ENCODE measurements at places on chromosomes 11 and 22.

GRCh38 chr11:119480380-119481020, 57.5 kb upstream of the THY1 start:
- DNase-seq, result no peak

DNA sequence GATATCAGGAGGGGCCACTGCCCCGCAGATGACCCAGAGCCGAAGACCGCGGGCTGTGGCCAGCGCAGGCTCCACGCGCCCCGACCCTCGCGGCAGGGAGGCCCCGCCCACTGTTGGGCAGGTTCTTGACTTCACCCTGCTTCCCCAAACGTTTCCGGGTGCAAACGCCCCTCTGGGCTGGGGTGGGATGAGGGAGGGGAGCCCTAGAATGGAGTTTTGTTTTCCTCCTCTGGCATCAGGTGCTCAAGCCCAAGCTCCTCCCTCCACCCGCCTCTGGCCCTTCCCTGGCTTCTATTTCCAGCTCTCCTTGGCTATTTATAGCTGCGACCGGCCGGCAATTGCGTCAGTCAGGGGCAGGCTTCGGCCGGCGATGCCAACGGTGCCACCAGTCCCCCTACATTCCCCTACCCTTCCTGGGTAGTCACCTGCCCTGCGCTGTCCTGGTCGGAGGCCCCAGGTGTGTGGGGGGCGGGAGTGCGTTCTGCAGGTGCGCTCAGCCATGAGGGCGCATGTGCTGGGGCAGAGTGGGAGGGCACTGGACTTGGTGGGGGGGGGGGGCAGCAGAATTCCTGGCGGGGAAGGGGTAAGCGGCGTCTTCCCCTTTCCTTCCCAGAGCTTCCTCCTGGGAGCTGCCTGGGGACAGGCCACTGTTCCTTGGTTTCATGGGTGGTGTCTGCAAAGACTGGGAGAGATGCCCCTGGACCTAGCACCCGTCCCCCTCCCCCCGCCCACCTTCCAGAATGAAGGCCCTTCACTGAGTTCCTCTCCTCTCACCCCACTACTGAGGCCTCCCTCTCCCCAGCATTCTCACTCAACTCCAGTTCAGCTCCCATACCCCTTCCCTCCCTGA, 23.6 kb downstream of the DUSP8 start:
- no peak for DNase-seq

DNA sequence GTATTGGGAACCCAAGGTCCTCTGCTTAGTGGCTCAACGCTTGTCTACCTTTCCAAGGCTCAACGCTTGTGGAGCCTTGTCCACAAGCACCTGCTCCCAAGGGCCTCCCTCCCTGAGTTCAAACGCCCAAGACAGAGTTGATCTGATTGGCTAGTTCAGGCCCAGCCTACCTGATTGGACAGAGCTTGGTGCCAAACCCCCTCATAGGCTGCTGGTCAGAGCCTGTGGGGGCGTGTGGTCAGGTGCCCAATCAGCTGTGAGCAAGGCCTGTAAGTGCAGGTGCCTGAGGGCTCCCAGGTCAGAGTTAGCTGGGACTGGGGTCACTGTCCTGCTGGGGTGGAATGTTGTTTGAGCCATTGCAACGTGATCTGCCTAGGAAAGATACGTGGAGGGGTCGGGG, 16.9 kb upstream of the TMPRSS6 start:
- no peak for DNase-seq

DNA sequence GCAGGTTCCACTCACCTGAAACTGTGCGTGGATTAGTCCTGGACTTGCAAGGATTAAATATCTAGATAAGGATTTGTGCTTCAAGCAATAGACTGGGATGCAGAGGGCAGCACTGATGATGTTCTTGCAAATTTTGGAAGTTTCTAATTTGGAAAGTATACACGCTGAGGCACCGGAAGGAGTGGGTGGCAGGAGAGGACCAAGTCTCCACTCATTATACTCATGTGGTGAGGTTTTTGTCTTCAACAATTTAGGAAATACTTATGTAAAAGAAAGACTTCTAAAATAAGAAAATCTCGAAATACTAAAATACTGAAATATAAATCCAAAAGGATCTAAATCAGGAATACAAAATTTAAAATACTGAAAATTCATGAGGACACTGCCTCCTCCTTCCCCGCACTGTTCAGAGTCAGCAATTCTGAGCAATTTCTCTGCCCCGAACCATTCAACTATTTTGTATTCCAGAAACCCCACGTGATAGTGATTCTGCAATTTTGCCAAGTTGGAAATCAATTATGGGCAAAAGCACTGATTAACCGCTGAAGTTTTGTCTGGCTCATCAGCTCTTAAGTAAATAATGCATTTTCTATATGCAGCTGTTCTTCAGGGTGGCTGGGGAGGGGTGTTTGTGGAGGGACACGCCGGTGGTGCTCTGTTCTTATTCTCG, 47.0 kb upstream of the CLMP start:
- DNase-seq, result no peak

DNA sequence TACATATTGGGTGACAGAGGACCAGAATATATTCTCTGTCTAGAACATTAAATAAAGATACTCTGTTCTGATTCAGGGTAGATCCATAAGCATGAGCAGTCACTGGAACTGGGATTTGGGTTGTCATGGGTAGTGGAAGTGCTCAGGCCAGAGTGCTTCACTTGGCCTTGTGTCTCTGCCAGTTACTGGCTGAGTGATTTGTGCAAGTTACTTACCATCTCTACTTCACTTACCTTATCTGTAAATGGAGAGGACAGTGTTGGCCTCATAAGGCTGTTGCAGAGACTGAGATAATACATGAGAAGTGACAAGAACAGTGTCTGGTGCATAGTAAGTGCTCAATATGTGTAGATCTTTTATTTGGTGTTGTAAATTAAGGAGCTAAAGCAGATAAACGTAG, 17.6 kb downstream of the ATXN10 start:
- DNase-seq, result no peak

GRCh38 chr11:88575916-88576315, 238.4 kb upstream of the CTSC start:
- DNase-seq, result no peak

DNA sequence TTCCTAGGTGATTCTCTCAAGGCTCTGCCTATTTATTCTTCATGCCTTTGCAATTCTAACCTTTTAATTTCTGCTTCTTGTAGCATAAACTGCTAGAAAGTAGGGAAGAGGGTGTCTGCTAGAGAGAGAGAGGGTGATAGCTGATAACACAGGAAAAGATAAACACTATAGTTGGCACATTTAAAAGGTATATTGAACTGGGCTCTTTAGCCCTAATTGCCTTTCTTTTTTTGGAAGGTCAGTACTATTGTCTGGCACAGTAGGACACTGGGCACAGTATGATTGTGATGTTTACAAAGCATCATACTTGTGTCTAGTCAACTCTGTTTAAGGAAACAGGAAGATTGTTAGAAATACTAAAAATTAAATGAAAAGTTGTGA, 33.3 kb downstream of the TEAD1 start:
- DNase-seq, result no peak

GRCh38 chr22:20563466-20563906, 56.1 kb downstream of the MED15 start:
- DNase-seq, result no peak

DNA sequence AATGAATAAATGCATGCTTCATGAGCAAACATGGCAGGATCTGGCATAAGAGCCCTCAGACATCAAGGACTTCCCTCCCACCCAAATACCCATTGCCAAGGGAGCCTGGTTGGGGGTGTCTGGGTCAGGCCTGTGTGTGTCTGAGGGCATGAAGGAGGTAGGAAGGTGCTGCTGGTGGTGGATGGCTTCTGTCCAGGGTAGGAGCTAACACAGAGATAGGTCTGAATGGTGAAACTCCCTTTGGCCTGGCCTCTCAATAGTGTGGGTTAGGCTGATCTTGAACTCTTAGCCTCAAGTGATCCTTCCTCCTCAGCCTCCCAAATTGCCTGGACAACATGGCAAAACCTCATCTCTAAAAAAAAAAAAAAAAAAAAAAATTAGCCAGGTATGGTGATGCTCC, 2.8 kb downstream of the AMPD3 start:
- no peak for DNase-seq

GRCh38 chr11:129861702-129862522, 33.5 kb downstream of the NFRKB start:
- no peak for DNase-seq

- no peak for DNase-seq
Measured at GRCh38 chr22:19664951-19665783, 49.1 kb upstream of the SEPTIN5 start.

GRCh38 chr22:38314051-38314932, 2.9 kb downstream of the CSNK1E start:
- DNase-seq, result no peak

DNA sequence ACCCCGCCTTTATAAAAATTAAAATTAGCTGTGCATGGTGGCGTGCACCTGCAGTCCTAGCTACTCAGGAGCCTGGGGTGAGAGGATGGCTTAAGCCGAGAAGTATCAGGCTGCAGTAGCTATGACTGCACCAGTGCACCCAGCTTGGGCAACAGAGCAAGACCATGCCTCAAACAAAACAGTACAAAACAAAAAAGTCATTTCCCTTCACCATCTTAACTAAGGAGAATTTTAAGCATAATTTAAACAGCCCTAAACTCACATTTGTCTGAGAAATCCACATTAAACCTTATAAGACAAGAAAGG, 23.3 kb upstream of the TFIP11 start:
- no peak for DNase-seq

GRCh38 chr11:46520971-46521745, 72.7 kb downstream of the AMBRA1 start:
- DNase-seq, result no peak

DNA sequence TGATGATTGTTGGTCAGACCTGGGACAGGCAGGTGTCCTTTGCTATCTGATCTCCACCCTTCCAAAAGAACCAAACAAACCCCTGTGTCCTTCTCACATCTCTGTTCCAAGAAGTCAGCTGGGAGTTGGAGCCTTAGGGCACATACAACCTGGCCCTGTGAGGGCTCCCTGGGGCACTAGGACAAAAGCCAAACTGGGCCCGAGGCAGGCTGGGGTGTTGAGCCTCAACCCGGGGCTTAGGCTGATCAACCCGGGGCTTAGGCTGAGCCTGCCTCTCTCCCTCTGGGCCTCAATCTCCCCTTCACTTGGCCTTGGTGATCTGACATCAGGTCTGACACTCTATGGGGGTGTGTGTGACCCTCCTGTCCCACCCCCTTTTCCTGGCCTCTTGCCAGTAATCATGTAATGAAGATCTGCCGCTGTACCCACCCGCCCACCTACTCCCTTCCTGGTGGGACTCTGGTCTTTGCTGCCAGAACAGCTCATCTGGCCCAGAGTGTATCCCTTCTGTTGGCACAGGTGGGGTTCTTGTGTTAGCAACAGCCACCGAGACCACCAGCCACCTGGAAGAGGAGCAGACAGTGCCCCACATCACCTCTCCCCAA, 22.8 kb upstream of the UVRAG start:
- DNase-seq, result no peak

DNA sequence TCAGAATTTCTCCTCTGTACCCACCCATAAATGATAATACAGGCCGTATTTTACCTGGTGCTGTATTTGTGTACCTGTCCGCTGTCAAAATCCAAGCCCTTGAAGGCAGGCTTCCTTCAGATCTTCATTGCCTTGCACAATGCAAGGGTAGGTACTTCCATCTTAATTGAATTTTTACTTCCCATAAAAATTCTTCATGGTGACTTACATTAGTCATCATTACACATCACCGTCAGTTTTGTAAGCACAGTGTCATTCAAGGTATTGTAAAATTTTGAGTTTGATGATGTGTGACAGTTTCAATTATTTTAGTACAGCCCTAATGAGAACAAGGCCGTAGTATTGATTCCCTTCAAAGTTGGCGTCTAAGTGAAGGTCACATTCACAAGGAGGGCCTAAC, 770 bp upstream of the TSG101 start:
- DNase-seq, result no peak

DNA sequence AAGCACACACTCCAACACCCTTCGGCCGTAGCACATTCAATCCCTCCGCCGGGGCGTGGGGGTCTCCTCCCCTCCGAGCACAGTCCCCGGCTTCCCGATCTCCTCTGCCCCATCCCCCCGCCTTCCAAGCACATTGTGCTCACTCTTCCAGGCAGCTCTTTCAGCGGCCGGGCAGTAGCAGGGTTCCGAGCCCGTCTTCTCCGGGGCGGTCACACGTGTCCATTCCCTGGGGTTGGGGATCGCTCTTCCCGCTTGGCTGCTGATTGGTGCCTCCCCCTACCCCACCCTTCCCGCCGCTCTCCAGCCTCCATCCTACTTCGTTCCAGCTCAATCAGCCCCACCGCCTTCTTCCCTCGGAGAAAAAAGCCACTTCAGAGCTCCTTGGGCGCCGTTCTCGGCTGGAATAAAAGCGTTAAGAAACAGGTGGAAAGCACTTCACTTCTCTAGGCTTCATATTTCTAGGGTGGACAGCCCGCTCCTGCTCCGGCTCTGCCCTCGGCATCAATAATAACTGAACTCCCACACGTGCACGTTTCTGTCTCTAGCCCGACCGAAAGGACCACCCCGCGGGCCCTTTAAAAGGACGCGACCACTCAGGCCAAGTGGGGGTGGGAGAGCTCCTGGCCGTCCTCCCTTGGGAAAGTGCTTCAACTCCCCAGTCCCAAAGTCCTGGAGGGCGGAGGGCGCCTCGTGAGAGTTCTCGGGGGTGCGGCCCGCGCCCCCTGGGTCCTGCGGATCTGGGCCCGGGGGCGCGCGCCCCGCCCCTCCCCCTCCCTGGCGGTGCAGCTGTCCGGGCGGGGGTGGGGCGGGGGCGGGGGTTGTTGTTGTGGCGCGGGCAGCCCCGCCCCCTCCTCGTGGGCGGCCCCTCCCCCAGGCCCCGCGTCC, 464 bp upstream of the CECR2 start:
- peak; percentile 35 for DNase-seq

DNA sequence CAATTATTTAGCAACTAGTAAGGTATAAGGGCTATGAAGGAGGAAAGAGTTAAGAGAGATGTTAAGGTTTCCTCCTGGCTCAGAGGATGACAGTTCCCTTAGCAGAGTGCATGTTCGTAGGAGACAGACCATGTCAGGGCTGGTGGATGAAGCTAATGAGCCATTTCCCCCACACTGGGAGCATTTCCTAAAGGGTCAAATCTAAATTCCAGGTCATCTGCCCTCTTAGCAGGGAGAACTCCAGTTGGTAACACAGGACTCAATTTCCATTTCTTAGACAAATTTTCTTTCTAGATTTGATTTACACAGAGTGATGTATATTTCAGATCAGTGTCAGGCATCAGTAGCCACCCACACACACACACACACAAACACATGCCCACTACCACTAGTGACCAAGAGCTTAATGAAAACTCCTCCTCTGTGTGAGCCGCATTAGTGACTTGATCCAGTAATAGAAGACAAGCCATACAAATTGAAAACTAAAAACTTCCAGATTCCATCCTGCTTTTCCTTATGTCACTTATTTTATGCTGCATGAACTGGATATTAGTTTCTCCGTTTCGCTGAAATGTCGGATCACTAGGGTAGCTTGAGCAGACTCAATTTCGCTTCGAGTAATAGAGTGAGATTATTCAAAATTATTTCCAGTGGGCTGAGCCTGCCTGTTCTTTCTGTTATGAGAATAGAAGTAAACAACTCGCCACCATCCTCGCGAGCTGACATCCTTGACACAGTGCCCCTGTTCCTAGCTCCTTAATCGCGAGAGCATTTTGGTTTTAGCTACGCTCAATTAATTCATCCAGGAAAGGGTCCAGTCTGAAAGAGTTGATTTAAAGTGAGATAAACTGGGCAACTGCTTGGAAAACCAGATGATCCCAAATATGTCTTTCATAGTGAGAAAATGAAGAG, 582.6 kb downstream of the SOX6 start:
- DNase-seq, result no peak

Data from NCI-H1694 treated with DMSO at 0.1 percent for 48 hours (cell line).